ENCODE measurements at places on chromosomes 7 and 10.

DNA sequence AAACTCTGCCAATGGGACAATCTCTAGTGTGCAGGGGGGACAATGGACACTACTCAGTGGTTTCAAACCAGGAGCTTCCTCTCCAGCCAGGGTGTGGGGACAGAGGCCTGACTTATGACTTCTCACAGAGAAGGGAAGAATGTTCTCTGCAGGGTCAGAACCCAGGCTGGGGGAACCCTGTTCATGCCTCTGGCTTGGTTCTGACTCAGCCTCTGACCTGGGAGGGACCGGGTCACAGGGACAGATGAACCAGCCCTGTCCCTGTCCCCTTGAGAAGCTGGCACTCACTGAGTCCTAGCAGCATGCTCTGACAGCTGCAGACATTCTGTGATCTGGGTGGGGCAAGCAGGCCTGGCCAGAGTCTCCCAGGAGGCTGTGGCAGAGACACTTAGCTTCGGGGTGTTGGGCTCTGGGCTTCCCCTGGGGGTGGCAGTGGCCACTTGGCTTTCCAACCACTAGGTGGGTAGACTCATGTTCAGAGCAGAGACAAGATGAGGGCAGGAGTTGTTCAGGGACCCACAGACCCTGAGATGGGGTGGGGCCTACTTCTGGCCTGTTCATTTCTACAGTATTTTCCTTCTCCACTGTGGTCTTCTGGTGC lies 13.6 kb downstream of the TSPAN15 start:
- no peak for DNase-seq

GRCh38 chr10:88840881-88841280 lies 10.8 kb downstream of the ANKRD22 start:
- DNase-seq = no peak

- DNase-seq = no peak
These were observed 283.9 kb upstream of the DKK1 start for GRCh38 chr10:52030051-52030790.

DNA sequence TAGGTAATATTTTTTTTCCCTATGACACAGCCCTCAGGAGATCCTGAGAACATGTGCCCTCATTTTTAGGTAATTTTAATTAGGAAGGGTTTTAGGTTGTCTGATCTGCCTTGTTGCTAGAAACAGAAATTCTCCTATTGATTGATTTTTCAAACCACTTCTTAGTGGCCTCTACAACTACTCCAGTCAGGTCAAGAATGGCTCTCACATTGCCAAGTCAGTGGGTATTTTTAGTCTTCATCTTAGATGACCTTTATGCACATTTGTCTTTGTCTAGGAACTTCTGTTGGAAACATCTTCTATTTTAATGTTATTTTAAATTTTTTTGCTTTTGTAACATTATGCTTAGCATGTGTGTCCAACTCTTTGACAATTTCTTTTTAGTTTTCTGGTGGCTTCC lies 162.3 kb downstream of the MLLT10 start:
- no peak for DNase-seq

DNA sequence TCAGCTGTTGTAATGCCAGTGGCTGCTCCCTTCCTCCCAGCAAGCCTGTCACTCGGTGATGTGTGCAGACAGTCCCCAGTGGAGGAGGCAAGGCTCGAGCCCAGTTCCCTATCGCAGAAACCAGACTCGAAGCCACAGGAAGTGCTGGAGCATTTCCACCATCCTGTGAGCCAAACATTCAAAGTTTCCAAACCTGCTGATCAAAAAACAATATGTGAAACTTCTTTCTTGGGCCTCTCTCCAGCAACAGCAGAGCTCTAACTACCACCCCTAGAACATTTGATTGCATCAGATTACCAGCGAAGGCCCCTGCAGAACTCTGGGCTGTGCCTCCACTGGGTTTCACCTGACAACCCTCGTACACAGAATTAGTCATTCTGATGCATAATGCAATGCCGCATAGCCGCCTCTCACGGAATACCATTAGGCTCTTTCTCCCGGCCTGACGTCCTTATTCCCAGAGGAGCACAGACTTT lies 94.0 kb downstream of the ELMO1 start:
- DNase-seq = peak; percentile 71

- no peak for DNase-seq
These were observed 26.1 kb downstream of the ABCB1 start for GRCh38 chr7:87574630-87575029.

DNA sequence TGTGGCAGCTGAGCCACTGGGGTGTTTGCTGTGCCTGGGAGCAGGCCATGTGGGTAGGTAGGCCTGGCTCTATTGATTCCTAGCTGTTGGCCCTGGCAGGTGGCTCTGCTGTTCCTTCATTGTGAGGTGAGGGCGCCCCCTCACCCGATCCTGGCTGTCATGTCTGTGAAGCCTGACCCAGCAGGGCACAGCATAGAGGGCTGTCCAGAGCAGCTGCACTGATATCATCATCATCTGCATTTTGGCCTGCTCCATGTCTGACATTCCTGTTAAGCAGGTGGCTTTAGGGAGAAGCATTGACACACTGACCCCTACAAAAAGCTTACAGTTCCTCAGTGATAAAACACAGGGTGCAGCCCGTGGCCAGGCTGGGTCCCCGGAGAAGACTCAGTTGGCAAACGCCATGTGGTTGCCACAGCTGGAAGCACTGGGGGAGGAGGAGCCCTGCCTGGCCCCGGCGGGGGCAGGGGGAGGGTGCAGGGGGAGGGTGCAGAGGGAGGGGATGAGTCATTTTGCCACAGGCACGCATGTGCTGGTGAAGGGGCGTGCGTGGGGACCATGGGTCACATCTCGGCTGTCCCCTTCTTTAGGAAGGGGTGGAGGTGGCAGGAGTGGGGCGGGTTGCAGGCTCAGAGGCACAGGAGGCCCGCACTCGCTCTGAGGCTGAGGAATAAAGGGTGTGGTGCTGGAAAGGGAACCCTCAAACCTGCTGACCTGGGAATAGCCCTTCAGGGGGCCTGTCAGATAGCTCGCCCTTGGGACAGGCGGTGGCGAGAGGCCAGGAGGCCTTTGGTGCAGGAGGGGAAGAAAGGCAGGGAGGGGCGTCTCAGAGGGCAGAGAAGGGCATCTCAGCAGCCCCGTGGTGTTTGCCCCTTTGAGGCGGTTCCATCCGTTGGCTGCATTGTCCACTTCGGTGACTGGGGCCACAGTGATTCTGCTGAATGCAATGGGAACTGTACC lies 31.6 kb downstream of the IKZF1 start:
- DNase-seq = peak; percentile 74

- no peak for DNase-seq
These were observed 184.9 kb downstream of the ADARB2 start for GRCh38 chr10:1552406-1552805.

DNA sequence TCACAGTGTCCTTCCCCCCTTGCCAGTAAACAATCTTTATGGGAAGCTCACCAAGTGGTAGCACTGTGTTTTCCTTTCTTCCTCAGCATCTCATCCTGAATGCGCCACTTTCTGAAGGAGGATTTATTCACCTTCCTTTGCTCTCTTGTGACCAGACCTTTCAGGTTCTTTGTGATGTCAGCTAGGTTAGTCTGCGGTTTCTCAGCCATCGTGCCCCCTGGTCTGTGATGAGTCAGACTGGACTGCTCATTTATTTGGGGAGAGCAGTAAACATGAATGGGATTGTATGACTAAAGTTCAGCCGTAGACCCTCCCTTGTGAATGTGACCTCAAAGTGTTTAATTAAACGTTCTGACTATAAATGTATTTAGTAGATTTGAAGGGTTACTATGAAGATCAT lies 235.1 kb upstream of the CELF2 start:
- no peak for DNase-seq

GRCh38 chr10:124279882-124280281 lies 138.8 kb downstream of the OAT start:
- DNase-seq = no peak

DNA sequence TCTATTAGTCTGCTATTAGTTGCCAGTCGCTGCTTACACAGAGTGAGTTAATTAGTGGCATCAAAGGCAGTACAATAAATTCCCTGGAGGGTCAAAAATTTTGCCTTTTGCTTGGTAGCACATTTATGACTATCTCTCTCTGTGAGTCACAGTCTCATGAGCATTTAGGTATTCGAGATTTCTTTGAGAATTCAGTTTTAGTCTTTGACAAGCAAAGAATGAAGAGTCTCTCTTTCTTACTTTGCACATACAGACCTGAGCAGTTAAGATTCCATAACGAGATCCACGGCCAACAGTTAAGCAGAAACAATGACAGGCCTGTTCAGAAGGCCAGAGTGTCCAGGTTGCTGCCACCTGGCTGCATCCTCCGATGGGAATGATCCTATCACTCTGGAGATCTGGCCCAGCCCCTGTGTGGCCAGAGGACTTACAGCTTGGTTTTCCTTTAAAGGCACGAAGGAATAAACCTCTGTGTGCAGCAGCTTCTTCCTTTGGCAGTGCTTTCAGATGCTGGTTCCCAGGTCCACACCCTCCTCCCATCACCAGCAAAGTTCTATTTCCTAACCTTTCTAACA lies 80.6 kb downstream of the GLI3 start:
- no peak for DNase-seq

DNA sequence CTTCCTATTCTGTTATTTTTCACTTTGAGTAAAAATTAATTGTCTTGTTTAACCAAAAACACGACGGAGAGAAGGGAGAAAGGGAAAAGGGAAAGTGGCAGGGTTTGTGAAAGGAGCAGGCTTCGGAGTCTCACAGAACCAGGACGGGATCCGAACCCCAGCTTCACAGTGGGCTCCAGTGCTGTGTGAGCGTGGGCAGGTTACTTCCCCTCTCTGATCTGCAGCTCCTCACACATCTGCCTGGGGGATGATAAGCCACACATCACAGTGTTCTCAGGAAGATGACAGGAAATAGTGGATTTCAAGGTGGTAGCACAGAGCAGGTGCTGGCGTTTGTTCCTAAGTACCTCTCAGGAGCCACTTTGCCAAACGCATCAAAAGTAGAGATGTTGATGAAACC lies 94.2 kb upstream of the GPR26 start:
- DNase-seq = no peak

DNA sequence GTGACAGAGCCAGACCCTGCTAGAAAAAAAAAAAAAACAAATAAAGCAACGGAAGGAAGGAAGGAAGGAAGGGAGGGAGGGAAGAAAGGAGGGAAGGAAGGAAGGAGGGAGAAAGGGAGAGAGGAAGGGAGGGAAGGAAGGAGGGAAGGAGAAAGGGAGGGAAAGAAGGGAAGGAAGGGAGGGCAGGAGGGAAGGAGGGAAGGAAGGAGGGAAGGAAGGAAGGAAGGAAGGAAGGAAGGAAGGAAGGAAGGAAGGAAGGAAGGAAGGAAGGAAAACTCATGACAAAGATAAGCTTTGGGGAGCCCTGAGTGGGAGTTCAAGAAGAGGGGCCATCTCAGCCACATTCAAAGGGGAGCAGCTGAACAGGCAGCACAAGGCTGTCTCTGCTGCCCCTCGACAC lies 124.7 kb upstream of the MGMT start:
- no peak for DNase-seq

DNA sequence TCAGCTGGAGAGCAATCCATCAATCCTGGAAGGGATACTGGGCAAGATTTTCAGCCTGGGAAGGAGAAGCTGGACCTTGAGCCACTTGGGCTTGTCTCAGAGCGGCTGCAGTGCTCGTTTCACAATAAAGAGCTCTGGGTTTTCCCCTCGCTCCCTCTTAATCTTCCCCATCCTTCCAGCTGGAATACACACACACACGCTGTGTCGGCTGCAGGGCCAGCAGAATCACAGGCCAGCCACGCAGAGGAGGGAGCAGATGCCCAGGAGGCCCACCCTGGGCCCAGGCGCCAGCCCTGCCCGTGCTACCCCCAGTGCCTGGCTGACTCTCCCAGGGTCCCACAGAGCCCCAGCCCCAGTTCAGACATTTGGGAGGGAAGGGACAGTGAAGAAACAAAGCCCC lies 255.1 kb downstream of the TNS3 start:
- DNase-seq = no peak

GRCh38 chr10:131943021-131943814 lies 38.5 kb downstream of the BNIP3 start:
- DNase-seq = no peak

DNA sequence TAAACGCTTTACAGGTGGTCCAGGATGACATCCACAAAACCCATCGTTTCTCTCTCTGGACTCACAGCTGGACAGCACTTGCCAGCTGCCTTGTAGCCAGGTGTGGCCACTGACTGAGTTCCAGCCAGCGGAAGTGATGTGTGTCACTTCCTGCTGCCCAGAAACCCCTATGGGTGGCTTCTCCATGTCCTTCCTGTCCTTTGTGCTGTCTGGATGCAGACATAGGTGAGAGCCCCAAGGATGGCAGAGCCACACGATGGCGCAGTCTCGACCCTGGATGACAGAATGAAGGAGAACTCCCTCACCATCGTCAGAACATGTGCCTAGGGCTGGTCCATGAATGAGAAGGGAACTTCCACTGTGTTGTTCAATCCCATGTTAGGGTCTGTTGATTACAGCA lies 22.1 kb downstream of the NMT2 start:
- no peak for DNase-seq

- no peak for DNase-seq
These were observed 312.6 kb downstream of the IPMK start for GRCh38 chr10:57955076-57955475.

DNA sequence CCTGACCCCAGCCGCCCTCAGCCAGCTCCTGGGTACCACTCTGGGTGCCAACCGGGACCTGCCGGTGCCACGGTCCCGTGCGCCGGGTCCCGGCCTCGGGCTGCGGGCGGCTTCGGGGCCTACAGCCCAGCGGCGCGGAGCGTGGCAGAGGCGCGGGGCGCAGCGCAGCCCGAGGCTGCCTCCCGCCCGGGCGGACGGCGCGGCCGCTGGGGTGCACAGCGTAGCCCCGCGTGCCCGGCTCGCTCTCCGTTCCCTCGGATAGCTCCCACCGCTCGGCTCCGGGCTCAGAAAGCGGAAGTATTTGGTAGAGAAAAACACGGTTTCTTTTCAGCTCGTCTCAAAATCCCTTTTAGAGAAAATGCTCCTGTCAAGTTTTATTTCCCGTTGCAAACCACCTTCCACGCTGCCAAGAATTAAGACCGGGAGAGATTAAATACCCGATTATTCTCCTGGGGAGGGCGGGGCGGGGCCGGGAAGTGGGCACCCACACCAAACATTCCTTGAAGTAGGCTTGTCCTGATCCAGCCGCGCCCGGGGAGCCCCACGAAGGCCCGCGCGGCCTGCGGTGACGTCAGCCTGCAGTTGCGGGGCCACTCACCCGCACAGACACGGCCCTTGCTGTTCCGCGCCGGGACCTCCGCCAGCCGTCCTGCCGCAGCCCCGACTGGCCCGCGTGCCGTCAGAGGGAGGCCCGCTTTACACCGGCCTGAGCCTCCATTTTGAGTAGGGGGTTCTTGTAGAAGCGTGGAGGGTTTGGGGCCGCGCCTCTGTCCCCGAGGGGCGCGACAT lies 7.2 kb downstream of the HOXA13 start:
- DNase-seq = no peak

GRCh38 chr10:101774589-101775272 lies 1.2 kb downstream of the FGF8 start:
- DNase-seq = no peak

DNA sequence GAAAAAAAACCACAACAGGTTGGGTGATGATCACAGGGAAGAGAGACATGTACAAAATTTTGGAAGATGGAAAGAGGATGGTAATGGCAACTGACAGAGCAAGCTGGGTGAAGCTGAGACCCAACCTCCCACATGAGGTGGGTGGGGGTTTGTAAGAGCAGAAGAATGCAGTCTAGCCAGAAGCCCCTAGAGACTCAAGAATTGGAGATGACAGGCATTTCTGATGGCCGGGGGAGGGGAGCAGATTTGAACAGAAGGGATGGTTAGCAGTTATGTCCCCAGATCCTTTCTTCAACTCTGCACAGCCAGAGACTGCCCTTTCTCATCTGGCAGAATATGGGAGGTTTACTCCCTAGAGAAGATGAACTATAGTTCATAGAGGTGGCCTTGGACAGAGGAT lies 208.0 kb downstream of the GALNT17 start:
- DNase-seq = no peak

- DNase-seq = no peak
These were observed 1172.6 kb upstream of the CELF2 start for GRCh38 chr10:9845075-9845474.

- DNase-seq = no peak
These were observed 71.4 kb downstream of the SEC61G start for GRCh38 chr7:54687462-54688212.
